ENCODE measurements at places on chromosomes 6 and 20.

DNA sequence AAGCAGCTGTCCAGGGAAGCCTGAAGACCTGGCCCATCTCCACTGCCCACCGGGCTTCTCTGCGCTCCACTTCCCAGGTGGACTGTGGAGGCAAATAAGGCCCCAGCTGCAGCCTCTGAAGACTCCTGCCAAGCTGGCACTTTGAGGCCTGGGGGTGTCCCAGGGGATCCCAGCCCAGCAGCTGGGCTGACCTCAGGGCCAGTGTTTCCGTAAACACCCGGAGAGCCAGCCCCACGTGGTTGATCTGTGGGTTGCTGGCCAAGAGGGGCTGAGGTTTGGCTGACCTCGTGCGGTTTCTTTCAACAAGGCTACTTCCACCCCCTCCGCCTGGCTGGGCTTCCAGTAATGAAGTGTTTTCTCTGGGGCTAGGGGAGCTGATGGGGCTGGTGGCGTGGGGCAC, 12.4 kb upstream of the CCN5 start:
- DNase-seq, result peak; percentile 98

DNA sequence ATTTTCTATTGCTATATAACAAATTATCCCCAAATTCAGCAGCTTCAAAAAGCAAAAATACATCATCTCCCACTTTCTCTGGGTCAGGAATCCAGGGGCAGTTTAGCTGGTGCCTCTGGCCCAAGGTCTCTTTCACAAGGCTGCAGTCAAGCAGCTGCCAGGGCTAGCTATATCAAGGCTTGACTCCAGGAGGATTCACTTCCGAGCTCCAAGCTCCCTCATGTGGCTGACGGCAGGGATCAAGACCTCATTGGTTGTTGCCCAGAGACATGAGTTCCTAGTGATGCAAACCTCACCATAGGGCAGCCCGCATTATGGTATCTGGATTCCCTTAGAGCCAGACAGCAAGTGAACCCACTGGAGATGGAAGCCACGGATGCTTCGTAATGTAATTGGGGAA, 1.3 kb upstream of the VNN1 start:
- DNase-seq, result peak; percentile 68

- no peak for DNase-seq
Measured at GRCh38 chr20:8118039-8118438, 14.0 kb upstream of the PLCB1 start.

- DNase-seq, result no peak
Measured at GRCh38 chr6:169380493-169380892, 126.8 kb upstream of the THBS2 start.

DNA sequence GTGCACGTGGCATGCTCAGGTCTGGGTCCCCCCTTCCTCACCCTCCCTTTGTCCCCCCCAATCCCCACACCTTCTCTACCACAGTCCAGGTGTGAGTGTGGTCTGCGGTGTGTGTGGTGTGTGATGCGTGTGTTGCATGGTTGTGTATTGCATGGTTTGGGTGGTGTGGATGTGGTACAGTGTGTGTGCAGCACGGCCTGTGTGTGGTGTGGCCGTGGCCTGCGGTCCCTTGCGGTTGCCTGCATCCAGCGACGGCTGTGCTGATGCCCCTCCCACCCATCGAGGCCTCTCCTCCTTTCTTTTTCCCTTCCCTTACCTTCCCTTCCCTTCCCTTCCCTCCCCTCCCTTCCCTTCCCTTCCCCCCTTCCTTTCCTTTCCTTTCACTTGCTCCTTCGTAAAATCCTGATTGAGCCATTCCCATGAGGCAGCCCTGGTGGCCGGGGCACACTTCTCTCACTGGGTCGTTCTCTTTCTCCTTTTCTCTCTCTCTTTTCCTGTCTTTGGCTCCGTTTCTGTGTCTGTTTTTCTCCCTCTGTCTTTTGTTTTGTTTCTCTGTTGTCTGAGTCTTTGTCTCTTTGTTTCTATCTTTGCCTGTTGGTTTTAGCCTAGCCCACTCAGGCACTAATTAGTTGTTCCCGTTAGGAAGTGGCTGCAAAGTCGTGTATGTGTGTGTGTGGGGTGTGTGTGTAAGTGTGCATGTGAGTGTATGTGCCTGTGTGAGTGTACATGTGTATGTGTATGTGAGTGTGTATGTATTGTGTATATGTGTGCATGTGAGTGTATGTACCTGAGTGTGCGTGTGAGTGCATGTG, 65.7 kb downstream of the SRC start:
- DNase-seq, result no peak

DNA sequence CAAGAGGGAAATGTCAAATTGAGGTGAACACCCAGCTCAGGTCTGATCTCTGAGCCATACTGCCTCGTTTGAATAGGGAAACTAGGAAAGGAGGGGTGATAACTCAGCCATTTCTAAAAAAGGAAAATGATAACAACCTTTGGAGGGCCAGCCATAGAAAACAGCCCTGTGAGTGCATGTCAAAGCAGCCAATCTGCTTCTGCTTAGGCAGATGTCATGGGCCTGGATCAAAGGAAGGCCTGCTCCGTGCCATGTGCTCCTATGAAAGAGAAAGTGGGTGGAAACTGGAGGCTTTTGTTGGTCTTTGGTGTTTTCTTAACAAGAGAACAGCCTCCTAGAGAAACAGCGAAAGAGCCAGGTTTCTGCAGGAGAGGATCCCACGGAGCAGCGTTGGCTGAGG, 428.0 kb downstream of the DHX35 start:
- no peak for DNase-seq

DNA sequence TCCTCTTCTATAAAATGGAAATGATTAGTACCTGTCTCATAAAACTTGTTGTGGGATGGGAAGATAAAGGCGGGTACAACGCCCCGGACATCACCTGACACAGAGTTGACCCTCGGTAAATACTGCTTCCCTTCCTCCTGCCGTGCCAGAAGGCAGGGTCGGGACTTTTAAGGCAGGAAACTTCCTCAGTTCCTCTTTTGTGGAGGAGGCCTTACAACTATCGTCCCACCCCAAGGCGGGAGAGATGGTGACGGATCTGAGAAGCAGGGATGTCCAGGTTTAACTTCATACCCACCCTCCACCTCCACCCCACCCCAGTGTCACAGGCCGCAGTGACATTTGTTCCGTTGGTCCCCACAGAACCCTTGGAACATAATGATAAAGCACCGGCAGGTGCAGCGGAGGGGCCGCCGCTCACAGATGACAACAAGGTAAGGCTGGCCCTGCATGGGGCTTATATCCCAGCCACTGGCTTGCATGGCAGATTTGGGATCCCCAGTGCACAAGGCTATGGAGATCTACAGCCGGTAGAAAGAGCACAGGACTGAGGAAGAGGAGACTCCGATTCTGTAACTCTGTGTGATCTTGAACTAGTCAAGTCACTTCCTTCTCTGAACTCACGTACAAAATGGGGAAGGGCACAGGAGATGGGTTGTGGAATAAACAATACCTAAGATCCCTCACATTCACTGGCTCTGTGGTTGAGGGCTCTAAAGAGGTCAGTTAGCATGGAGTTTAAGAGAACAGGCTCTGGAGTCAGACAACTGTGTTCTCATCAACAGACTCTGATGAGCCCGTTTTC, 764 bp downstream of the DNTTIP1 start:
- DNase-seq, result no peak

- no peak for DNase-seq
Measured at GRCh38 chr6:75620381-75621304, 19.0 kb downstream of the SENP6 start.

DNA sequence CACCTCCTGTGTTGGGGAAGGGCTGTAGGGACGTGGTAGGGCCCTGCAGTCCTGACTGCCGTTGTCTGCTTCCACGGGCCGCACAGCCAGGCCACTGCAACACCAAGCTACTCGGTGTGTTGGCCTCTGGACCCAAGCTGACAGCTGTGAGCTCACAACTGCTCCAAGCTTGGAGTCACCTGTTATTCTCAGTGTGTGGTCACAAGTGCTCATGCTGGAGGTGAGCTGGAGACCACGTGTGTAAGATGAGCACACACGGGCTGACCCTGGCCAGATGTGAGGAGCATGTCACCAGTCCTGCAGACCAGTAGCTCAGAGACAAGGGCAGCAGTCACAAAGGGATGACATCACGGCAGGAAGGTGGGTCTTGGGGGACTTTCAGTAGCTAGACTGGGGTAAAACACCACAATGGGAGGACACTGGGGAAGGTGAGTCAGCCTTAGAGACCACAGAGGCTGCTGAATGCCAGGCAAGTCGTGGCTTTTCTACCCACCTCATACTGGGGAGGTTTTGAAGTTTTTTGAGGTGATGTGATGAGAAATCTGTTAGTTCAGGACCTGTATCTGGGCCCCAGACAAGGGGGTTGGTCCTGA, 87.3 kb downstream of the FAM120B start:
- DNase-seq, result no peak

DNA sequence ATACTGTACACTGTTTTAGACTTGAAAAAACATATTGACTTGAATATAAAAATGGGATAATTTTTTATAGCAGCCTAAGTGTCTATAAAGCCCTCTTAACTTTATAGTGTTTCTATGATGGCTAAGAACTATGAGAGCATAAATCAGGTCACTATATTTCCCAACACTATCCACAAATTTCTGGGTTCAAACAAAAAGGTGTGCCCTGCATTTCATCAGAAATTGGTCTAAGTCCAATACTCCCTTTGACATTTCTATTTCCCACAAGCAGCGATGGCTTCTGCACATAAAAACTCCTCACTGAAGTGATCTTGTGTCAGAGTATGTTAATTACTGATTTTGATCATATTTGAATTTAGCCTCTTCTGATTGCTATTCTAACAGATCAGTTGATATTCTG, 143.9 kb downstream of the WDR27 start:
- DNase-seq, result no peak

DNA sequence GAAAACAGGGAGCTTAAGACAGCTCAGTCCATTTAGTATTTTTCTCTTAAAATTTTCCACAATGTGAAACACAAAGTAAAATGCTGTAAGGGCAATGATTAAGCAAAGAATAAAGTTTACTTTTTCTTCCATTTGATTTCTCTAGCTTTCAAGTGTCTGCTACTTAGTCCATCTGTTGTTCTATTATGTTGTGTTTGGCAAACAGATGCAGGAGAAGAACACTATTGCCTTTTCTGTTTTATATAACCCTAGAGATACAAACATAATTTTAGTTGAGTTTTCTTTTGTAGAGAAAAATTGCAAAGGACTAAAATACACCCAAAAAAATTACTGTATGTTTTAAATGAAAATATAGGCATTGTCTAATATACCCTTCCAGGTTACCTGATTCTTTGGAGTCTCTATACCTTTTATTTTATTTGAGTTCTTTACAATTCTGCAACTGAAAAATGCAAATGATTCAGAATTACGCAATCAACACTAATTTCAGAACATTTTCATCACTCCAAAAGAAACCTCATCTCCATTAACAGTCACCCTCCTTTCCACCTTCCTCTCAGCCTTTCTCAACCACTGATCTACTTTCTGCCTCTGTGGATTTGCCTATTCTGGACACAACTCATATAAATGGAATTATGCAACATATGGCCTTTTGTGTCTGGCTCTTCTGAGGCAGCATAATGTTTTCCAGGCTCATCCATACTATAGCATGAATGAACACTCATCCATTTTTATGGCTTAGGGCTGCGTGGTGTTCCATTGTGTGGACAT, 96.9 kb downstream of the MKKS start:
- DNase-seq, result no peak

GRCh38 chr6:67698534-67698933, 936.5 kb upstream of the ADGRB3 start:
- no peak for DNase-seq

- DNase-seq, result no peak
Measured at GRCh38 chr20:840858-841567, 7.5 kb downstream of the FAM110A start.

DNA sequence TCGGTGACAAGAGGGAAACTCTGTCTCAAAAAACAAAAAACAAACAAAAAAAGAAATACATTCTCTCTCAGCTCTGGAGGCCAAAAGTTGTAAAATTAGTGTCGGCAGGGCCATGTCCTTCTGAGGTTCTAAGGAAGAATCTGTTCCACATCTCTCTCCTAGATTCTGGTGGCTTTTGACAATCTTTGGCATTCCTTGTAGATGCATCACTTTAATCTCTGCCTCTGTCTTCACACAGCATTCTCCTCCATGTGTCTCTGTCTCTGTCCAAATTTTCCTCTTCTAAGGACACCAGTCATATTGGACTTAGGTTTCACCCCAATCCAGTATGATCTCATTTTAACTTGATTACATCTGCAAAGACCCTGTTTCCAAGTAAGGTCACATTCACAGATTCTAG, 9.1 kb downstream of the PPP2R5D start:
- DNase-seq, result no peak

DNA sequence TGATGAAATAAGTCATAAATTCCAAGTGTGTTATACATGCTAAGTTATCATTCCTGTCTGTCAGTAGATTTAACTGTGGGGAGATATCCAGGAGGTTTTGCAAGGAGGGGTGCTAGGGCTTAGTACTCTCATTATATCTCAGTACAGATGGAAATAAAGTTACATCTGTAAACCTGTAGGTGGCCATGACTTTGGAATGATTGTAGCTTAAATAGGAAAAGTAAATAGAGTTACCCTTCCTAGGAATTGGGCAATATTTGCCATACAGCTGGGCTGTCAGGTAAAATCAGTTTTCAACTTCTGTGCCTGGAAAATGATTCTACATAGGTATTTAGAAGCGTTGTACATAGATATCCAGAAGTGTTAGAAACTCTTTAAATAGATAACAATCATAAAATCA, 19.8 kb upstream of the TGM3 start:
- DNase-seq, result no peak

GRCh38 chr20:24766143-24766527, 182.9 kb upstream of the CST7 start:
- DNase-seq, result peak; percentile 4

GRCh38 chr6:22053391-22053997, 243.3 kb downstream of the PRL start:
- DNase-seq, result no peak

- DNase-seq, result no peak
Measured at GRCh38 chr6:115665310-115665709, 395.4 kb downstream of the FRK start.

GRCh38 chr6:3305216-3305565, 46.4 kb downstream of the PSMG4 start:
- peak; percentile 20 for DNase-seq

- DNase-seq, result no peak
Measured at GRCh38 chr6:137824556-137824879, 42.5 kb upstream of the TNFAIP3 start.

DNA sequence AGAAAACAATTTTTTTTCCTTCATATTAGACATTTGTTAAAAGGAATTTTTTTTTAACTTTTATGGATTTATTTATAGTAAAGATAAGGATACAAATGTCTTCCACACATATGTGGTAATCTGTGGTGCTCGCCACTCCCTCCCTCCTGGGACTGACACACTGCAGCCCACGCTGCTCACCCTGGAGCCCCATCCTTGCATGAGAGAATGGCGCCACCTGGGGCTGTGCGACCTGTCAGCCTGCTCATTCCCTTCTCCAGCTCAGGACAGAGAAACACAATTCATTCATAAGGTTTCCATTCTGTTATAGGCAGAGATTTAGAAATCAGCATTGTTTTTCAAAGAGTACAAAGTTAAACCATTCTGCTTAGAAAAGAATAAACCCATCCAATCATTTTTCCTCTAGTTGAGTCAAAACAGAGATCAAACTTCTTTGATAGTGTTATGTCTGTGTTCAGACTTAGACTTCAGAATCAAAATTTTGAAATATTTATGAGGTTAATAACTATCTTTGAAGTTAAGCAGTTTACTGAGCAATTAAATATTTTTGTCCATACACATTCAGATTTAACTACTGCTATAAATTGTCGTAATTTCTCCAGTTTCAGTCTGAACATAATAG, 42.8 kb upstream of the DYNLRB1 start:
- peak; percentile 33 for DNase-seq

- DNase-seq, result no peak
Measured at GRCh38 chr20:54262671-54263070, 54.8 kb downstream of the PFDN4 start.

- DNase-seq, result no peak
Measured at GRCh38 chr6:148885925-148886845, 139.4 kb downstream of the UST start.

GRCh38 chr6:16434885-16435284, 196.5 kb downstream of the GMPR start:
- no peak for DNase-seq

All from tibial artery (tissue), 4 donors.